ENCODE measurements at places on chromosomes 5 and 9.

DNA sequence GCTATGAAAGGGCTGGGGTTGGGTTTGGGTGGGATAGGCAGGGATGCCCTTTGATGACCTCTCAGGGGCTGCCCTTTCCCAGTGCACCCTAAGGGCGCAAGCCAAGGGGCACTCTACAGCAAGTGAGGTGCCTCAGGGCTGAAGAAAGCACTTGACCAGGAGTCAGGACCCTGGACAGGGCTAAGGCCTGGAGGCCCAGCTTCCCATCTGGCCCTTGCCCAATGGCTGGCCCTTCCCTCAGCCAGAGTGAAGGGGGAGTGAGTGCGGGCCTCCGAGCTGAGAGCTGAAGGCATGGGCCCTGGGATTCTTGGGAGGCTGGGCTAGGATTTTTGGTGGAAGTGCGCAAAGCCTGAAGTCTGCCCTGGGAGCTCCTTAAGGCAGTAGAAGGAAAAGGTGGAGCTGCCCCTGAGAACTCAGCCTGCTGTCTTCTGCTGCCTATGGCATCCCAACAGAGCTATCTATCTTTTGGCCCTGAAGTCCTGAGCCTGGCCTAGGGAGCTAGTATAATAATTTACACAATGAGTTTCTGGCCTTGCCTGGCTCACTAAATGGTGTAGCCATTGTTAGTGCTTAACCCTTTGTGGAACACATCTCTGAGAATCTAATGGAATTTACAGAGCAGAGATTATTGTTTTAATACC lies 16.4 kb downstream of the JADE2 start:
- no peak for DNase-seq

DNA sequence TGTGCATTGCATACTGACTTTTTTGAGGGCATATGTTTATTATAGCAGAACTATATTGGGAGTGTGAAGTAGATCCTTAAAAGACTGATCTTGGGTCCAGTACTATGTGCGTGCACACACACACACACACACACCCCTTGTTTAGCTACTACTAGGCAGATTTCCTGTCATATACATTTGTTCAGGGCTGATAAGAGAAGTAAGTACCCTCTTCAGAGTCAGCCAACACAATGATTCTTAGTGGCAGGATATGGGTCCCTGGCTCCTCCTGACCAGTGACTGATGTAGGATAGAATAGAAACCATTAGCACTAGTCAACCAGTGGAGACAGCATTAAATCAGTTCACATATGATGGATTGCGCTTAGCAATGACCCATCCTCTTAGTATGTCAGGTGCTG lies 76.2 kb upstream of the MIER3 start:
- no peak for DNase-seq

DNA sequence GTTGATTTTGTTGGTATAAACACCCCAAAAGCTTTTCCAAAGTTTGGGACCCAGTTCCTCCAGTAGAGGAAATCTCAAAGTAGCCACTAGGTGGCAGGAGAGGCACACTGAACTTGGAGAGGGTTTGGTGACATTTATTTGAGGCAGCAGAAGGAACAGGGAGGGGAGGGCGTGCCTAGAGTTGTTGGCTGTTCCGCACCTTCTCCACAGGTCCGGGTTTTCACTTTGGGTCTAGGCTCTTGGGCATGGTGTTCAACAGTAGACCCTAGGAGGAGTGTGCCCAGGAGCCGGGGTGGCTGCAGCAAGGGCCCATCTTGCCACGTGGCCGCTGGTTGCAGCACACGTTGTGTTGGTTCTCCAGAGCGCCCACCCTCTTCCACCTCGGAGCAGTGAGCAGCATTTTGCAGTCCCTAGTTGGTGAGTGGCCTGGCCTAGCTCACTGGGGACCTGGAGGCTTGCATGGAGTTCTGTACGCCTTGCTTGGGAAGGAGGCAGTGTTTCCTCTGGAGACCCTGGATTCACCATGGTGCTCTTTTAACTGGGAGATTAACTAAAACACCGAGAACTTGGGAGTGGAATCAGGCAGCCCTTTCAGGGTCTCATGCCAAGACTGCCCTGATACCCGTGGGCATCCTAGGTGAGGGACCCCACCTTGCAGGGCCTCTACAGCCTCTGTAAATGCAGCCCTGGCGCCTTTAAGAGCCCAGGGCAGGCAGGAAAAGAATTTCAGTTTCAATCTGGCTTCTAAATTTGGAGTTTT lies 28.2 kb downstream of the PTPA start:
- peak; percentile 78 for DNase-seq

DNA sequence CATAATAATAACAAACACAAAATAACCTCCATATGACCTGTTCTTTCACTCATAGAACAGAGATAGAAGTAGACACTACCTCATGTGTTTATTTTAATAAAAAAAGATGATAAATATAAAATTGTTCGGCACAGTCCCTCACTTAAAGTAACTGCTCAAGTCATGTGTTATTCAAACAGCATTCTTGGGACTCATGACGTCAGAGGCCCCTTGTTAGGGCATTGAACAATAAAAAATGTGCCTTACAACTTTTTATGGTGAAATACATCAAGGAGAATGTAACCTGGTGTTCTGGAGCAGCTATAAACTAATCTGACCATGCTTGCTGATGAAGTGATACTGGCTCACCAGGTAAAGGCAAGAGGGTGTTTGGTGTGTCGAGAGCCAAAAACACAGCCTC lies 12.2 kb upstream of the NDFIP1 start:
- no peak for DNase-seq

DNA sequence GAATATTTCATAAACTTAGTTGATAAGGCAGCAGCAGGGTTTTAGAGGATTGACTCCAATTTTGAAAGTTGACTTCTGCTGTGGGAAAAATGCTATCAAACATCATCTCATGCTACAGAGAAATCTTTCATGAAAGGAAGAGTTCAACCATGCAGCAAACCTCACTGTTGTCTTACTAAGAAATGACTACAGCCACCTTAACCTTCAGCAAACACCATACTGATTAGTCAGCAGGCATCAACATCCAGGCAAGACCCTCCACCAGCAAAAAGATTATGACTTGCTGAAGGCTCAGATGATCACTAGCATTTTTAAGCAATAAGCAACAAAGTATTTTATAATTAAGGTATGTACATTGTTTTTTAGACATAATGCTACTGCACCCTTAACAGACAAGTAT lies 7.6 kb downstream of the TMEM174 start:
- DNase-seq: no peak

DNA sequence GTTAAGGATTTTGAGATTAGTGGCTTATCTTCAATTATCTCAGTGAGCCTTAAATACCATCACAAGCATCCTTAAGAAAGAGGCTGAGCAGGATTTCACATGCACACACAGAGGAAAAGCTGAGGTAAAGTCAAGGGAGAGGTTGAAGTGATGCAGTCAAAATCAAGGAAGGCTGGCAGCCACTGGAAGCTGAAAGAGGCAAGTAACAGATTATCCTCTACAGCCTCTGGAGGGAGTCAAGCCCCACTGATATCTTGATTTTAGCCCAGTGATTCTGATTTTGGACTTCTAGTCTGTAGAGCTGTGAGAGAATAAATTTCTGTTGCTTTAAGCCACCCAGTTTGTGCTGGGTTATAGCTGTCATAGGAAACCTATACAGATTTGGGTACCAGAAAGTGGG lies 80.1 kb downstream of the ANKRD31 start:
- no peak for DNase-seq

GRCh38 chr5:25891691-25892090 lies 1146.7 kb downstream of the CDH9 start:
- DNase-seq: no peak

GRCh38 chr9:22447618-22448305 lies 1.1 kb downstream of the DMRTA1 start:
- peak; percentile 14 for DNase-seq

DNA sequence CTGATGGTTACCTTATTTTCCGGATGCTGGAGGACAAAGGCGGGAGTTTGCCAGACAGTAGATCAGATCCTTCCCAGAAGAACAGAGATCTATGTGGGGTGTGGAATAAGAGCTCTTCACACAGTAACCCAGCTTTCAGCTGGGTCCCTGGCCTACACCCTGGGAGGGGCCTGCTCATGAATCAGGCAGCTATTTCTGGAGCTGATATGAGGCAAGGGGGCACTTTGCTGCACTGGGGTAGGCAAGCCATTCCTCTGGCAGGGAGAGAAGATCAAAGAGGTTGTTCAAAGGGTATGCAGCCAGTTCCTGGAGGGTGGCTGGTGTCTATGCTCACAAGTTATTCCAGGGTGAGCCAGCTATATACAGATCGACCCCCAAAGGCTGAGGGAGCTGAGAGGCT lies 48.6 kb downstream of the CYSTM1 start:
- no peak for DNase-seq

DNA sequence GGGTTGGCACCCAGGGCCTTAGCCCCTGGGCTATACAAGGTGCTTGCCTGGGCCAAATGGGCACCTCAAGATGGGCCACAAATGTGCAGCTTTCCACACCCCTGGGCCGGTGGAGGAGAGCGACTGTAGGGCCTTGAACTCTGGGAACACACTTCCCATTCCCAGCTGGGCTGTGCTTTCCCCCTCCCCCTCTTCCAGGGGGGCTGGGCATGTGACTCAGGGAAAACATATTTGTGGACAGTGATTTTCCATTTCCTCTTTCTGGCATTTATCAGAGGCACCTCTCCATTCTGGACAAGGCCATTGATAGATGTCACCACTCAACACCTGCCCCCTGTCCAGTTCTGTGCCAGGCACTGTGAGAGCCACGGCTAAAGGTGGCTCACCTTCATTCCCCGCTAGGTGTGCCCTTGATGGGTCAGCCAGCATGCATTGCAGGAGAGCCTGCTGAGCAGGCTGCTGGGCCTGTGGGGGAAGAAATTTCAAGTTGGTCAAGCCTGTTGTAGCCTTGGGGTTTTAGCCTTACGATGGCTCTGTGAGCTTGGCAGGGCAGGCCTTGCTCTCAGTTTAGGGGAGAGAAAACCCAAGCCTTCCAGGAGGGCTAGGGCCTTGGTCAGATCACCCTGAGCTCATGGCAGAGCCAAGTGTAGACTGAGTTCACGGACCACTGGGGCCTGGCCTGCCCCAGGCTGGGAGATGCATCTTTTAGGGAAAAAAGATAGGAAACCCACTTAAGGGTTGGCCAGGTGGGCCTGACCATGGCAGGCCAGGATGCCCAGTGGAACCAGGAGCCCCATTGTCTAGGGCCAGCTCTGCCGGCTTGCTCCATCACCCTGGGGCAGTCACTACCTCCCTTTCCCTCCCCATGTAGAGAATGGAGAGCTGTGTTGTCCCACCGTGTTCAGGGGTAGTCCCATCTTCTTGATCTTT lies 113.9 kb downstream of the DAB2IP start:
- no peak for DNase-seq

GRCh38 chr5:145854651-145855258 lies 18.1 kb downstream of the GRXCR2 start:
- no peak for DNase-seq

- DNase-seq: no peak
Observed at GRCh38 chr5:33105521-33105941, 335.2 kb upstream of the TARS1 start.

GRCh38 chr5:150000990-150001659 lies 586 bp downstream of the HMGXB3 start:
- no peak for DNase-seq

GRCh38 chr9:95422650-95423049 lies 94.1 kb downstream of the PTCH1 start:
- DNase-seq: no peak

GRCh38 chr5:149938791-149939358 lies 5.7 kb downstream of the PDE6A start:
- no peak for DNase-seq

GRCh38 chr5:177403102-177403791 lies 2.8 kb upstream of the PFN3 start:
- no peak for DNase-seq

All from DMS 273 treated with DMSO at 0.1 percent for 48 hours (cell line).